ENCODE measurements at places on chromosomes 5 and 9.

- DNase-seq, result no peak
These were observed 156.9 kb upstream of the MVB12B start for GRCh38 chr9:126169736-126170135.

DNA sequence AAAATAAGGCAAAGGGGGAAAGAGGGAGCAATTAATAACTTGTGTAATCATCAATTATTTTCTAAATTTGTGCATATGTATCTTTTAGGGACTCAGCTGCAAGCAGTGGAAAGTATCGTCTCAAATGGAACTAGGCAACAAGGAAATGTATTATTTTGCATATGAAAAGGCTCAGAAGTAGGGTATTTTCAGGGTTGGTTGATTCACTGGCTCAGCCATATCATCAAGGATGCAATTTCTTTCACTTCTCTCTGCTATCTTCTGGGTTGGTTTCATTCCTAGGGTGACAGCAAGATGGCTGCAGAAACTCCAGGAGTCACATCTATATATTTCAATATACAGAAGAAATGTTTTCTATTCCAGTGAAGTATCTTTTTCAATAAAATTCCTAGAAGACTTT, 509.8 kb downstream of the DMAC1 start:
- no peak for DNase-seq

DNA sequence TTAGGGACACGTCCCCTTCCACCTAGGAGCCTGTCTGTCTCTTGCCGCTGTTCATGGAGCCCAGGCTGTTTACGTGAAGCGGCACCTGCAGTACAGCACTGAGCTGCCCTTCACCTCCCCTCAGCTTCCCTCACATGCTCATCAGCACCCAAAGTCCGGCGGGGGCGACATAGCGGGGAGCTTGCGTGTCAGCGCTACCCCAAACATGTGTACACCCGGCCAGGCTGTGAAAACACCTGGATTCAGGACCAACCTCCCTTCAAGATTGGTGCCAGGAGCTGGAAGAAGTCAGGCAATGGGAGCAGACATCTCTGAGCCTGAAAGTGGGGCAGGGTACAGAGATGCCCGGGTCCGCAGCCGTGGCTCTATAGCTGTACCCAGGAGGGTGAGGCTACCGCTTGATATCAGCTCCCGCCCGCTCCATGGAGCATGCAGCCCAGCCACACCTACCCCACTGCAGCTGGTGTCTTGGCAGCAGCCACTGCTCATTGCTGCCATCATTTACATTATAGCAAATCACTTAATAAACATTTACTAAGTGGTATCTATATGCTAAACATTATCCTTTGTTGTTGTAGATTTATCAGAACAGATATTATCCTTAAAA, 712.1 kb downstream of the CDH9 start:
- no peak for DNase-seq

DNA sequence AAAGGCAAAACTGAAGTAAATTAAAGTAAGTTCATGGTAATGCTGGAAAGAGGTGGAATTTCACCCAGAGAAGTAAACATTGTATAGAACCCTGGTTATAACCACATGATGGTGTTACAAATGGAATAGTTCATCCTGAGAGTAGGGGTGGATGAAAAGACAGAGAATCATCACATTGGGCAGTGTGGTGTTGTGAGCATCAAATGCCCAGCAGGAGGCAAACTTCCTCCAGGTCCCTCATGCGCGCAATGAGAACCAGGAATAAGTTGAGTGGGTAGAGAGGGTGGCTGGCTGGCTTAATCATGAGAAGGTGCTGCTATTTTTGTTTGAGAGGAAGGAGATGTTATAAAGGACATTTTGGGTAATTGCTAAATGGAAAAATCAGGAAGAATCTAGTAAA, 163.3 kb upstream of the HMHB1 start:
- no peak for DNase-seq

DNA sequence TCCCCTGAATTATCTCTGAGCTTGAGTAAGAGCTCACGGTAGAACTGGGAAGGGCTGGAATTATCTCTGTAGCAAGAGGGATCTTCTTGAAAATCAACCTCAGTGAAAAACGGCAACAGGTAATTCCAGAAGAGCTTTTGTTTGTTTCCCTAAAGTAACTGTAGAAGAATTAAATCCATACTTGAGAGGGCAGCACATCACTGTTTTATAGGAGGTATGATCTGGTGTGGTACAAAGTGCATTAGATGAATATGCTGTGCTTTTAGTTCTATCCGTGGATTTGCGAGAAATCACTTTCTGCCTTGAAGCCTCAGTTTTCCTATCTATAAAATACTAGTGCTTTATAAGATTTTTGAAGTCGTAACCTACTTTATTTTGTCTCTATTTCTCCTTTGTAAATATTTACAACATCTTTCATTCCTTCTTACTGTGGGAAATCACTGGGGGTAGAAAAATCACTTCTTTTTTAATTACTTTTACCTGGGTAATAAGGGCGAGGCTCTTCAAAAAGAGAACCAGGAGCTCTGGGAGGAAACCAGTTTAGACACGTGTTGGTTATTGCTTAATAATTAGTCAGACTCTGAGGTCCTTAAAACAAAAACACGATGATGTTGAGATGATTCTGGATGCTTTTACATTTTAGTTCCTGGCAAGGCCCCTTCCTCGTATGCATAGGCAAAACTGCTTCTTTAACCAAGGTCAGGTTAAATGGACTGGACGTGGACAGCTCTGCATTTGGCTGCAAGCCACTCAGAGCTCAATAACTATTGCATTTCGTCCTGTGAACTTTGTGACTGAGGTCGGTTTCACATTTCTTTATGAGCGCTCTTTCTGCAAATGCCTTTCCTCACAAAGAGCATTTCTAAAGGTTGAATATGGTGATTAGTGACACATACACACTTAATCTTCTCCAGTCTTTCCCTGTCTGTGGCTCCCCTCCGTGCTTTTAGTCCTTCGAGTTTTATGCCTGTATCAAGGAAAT, 376.1 kb downstream of the BRINP1 start:
- no peak for DNase-seq

DNA sequence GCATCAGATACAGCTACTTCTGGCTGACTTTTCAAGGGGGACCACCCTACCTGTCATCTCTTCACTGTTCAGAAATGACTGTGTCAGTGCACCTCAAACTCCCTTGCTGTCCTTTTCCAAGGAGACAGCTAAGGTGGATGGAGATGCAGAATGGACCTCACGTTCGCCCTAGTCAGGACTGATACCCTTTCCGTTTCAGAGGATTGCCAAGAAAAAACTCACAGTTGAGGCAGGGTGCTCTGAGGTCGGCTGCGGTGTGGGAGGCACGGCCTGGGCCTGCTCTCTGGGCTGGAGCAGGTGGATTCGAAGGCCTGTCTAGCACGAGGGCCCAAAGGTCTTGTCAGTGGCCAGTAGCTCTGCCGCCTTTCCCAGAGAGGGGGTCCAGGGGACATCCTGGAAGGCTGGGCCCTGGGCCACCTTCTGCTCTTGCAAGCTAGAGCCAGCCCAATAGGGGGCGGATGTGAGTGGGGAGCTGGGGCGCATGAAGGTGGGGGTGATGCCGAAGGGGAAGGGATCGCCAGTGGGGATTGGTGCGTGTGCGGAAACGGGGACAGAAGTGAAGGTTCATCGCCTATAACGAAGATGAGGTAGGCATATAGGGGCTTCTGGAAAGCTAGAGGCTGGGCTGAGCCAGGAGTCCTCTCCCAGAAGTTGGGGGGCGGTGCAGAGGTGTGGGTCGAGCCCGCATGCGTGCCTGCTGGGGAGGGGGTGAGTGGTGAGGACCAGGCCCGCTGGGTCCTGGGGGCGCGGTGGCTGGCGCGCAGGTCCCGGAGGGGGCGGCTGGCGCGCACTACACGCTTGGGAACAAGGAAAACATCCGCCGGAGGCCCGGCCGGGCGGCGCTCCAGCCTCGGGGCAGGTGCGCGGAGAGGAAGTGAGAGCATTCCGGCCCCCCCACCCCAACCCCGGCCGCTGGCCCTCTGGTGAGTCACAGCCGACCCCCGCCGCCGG, 2.5 kb upstream of the MSMP start:
- peak; percentile 68 for DNase-seq

DNA sequence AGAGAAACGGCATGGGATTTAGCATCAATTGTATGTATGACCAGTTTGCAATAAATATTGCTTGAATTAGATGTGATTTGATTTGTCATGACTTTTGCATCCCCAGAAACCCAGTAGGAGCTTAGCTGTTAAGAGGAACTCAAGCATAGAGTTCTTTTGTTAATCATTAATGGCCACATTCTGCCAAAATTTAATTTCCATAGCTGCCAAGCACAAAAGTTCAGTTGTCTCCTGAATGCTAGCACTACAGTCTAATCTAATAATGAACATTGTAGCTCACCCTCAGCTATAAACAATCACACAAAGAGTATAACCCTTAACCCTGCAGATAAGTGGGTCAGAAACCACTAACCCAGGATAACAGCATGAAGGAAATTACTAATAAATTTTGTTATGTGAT, 169.8 kb upstream of the GRAMD2B start:
- DNase-seq, result no peak

DNA sequence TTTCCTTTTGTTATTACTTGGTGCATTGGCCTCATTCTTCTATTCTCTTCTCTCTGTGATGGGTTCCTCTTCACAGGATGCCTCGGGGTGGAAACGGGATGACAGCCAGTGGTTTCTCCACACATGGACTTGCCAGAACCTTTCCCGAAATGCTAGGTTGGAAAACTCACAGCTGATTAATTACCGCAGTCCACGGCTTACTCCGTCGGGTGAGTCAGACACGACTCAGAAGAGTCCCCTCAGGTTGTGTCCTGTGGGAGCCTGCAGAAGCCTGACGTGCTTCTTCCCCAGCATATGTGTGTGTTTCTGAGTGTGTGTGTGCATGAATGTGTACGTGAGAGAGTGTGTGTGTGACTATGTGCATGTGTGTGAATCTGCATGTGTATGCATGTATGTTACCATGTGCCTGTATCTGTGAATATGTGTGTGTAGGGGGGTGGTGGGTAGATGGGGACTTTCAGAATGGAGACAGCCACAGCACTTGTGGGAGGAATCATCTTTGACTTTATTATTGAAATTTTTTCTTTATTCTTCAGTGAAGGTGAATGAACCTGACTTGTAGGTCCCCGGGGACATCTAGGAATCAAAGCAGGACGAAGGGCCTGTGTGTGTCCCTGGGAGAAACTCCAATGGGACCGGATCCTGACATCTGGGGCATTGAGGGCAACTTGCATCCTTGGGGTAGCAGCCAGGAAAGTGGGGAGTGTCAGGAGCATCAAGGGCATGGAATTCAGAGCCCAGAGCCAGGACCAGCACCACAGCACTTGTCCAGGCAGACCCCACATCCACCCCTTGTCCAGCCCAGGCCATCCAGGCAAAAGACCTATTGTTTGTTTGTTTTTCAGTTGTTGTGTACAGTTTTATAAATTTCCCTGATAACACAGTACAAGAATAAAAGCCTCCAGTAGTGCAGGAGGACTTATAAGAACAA, 21.9 kb upstream of the MED10 start:
- DNase-seq, result no peak

DNA sequence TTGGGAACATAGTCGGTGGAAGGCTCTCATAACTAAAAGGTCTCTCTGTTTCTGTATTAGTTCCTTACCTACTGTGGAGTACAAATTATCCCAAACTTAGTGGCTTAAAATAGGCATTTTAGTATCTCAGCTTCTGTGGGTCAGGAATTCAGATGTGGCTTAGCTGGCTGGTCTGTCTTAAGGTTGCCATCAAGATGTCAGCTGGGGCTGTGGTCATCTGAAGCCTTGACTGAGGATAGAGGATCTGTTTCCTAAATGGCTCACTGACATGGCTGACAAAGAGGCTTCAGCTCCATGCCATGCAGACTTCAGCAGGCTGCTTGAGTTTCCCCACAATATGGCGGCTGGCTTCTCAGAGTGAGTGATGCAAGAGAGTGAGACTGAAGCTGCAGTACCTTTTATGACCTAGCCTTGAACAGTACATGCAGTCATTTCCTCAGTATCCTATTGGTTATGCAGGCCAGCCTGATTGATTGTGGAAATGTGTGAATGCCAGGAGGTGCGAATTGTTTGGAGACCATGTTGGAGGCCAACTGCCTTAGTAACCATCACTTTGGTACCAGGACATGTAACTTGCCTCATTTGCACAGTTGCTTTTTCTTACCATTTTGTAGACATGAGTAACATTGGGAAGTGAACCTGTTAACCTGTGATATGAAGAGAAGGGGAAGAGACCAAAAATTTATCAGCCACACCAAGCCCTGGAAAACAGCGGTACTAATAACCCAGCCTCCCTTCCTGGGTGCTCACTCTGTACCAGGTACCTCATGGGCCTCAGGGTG, 152.8 kb upstream of the IER5L start:
- no peak for DNase-seq

GRCh38 chr9:134768709-134769351, 111.8 kb upstream of the FCN2 start:
- no peak for DNase-seq

DNA sequence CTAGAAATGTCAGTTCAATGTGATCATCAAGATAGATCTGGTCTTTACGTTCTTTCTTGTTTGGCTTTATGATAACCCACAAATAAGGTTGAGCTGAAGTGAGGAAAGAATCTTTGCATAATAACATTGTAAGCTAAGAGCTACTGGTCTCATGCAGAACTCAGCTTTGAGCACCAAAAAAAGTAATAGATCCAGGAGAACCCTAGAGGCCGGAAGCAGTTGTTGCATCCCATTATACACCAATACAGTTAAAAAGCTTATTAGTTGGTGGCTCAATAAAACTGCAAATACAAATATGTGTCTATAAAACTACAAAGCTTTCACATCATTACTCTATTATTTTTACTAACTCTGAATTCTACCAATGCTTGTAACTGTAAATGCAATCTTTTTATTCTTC, 85.5 kb upstream of the NUDT12 start:
- DNase-seq, result no peak

DNA sequence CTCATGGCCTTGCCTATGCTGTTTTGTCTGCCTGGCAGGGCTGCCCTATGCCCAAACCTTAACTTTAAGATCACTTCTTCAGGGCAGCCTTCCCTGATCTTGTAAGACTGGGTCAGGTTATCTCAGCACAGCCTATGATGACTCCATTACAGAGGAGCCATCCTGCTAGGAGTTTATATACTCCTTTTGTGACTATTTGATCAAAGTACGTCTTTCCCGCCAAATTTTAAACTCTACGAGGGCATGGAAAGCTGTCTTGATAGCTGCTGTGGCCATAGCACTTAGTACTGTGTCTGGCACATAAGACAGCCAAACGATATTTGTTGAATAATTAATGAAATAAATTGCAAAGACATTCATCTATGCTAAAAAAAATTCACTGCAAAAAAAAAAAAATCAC, 60.6 kb downstream of the PPP2R2B start:
- no peak for DNase-seq

DNA sequence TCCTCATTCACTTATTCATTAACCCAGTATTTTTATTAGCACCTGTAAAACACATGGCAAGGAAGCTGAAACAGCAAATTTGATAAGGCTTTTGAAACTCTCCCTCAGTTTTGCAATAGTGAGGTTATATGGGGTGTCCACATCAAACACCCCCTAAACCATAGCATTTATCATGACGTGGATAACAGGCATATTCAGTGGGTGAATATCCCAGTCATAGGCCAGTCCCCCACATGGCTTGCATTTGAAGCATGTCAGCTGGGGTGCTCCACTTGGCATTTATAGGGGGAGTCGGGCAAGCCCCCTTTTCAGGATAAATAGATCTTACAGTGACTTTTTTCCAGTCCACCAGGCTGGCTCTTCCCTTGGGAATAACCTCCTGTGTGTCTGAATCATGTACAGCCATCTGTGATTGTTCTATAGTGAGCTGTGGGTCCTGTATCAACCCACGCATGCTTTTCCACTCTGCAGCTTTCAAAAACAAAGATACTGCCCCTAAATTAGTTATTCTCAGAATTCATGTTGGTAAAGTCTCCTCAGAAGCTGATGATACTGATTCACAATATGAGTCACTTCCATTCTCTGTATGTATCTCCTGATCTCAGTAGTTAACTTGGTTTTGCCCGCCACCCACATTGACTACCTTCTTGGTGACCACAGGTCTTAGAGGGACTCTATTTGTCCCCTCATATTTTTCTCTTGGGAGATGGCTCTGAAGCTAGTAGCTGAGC, 84.4 kb upstream of the SPIN1 start:
- DNase-seq, result no peak
